A549 treated with DMSO at 1 μM for 4 hours (cell line): ENCODE measurements at places on chromosomes 1 and 21. TPM values are rescaled to one million over a fixed set of nuclear protein-coding genes. Genes with fewer than 3 reads are reported as not detected.

ZNF593OS gene
- total RNA-seq, result 0.07 to 0.78 TPM (median 0.21 TPM) in 4 of 5 replicates, not detected in the other

PLXNA2 gene
- 0.48 to 0.94 TPM (median 0.86 TPM) in 5 replicates for total RNA-seq

OR2G6 gene
- not detected in 5 replicates for total RNA-seq

SLAMF9 gene
- total RNA-seq, result 0.17 to 0.41 TPM (median 0.31 TPM) in 5 replicates

SPATA45 gene
- 0.39 TPM in 1 of 5 replicates, not detected in the others for total RNA-seq

WDR64 gene
- not detected in 5 replicates for total RNA-seq

ITPKB gene
- 2.4 to 3.3 TPM (median 3.0 TPM) in 5 replicates for total RNA-seq

FGR gene
- total RNA-seq, result 0.07 TPM in 1 of 5 replicates, not detected in the others
